Left hindlimb (tissue), 1 donor: ENCODE measurements at places on chromosomes 7 and 10.
A peak's percentile ranks its signal among the peaks of the same experiment; 100 is the strongest.

DNA sequence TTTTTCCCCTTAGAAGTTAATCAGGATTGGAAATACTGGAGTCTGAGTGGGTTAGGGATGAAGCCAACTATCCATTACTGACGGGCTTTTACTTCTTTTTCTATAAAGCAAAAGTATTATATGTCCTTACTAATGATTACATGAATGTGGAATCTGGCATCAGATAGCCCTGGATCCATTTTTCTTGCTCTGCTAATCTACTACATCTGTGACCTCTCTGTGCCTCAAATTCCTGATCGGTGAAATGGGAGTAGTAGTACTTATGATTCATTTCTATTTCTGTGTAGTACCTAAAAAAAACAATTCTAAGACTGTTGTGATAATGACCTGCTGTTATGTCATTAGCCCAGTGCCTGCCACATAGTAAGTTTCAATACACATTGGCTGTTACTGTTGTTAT is 621.6 kb downstream of the SORCS3 start:
- DNase-seq, result no peak

- DNase-seq, result no peak
Observed at GRCh38 chr10:80443531-80443974, 10.6 kb upstream of the TSPAN14 start.

- no peak for DNase-seq
Observed at GRCh38 chr7:26865094-26865388, 651 bp upstream of the SKAP2 start.

GRCh38 chr7:126727930-126728391 is 524.8 kb downstream of the GRM8 start:
- no peak for DNase-seq

DNA sequence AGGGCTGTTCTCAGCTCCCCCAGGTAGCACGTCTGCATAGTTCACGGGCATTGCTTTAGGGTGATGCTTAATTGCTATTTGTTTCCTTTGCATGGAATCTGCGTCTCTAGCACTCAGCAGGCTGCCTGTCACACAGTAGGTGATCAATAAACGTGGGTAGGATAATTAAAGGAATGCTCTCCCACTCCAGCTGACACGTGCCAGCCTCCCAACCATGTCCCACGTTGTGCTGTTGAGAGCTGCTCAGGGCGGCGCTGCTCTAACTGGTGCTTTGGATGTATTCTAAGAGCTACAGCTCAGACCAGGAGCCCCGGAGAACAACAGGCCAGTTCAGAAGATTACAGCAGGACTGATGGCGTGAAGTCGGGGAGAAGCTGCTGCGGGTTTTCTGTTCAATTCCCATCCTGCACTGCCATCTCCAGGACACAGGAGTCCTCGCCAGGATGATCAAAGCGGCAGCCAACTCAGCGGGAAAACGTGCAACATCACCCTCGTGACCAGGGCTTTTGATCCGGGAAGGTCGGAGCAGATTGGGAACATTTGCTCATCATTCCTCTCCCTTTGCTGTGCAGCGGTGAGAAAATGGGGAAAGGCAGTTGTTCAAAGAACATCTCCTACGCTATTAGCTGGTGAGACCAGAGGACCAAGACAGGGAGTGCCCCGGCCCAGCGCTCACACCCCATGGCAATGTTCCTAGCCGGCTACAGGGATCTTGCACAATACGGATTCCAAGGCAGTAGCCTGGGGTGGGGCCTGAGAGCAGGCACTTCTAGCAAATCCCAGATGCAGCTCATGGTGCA is 50.5 kb upstream of the FOXK1 start:
- DNase-seq, result peak; percentile 85

- DNase-seq, result no peak
Observed at GRCh38 chr7:76280408-76280807, 22.1 kb upstream of the HSPB1 start.

- no peak for DNase-seq
Observed at GRCh38 chr10:62511656-62512055, 137.5 kb downstream of the ZNF365 start.

- DNase-seq, result no peak
Observed at GRCh38 chr7:119964788-119965542, 308.0 kb upstream of the KCND2 start.

GRCh38 chr7:27899601-27900000 is 159.6 kb downstream of the TAX1BP1 start:
- DNase-seq, result no peak

- no peak for DNase-seq
Observed at GRCh38 chr10:83248106-83248631, 891.1 kb upstream of the GHITM start.

GRCh38 chr10:126439942-126440341 is 51.7 kb upstream of the ADAM12 start:
- no peak for DNase-seq

DNA sequence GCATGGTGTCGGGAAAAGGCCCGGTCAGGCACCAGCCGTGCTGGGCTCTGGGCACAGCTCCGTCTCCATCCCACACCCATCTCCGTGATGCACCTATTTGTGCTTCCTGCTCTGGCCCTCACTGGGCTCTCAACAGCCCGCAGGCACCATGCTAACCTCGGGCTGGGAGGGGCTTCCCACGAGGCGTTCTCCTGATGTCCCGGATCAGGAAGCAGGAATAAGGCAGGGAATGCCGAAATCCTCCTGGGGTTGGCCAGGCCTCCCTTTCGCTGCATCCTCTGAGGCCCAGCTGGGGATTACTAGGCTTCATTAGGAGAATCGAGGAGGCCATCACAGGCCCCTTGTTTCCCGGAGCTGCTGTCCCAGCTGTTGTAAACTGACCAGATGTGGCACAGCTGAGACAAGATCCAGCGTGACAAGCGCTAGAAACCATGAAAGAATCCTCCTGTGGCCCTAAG is 72.0 kb downstream of the FAM53B start:
- DNase-seq, result peak; percentile 76

- no peak for DNase-seq
Observed at GRCh38 chr7:24728121-24728500, 29.2 kb downstream of the GSDME start.

- no peak for DNase-seq
Observed at GRCh38 chr7:118288098-118288497, 63.6 kb downstream of the ANKRD7 start.
